ENCODE measurements at places on chromosomes 3 and 15.

DNA sequence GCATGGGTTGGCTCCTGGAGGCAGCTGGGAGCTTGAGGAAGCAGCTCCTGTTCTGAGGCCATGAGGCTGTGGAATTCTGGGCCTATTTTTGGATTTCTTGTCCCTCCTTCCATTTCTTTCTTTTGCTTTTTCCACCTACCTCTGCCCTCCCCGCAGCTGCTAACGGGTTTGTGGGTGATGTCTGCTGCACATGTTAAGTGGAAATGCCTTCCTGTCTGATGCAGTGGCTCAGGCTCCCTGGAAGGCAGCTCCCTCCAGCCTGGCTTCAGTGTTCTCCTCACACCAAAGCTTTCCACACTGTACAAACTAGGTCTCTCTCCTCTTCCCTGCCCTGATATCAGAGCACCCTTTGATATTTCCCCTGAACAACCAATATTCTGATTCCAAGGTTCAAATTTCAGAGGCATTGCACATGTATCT is 33.8 kb upstream of the ESYT3 start:
- no peak for DNase-seq

DNA sequence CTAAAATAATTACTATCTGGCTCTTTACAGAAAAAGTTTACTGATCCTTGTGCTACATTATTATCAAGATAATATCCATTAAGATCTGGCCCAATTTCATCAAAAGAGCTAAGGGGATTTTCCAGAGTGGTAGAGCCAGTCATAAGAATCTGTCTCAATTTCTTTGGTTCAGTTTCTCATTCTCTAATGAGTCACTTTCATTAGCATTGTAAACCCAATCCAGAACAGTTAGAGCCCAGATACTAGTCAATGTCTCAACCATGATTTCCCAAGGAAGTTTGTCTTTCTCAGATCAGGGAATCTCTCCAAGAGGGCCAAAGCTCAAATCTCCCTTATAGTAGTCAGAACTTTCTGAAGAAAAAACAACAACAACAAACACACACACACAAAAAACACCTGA is 131.1 kb upstream of the PPP2R3A start:
- DNase-seq = no peak

GRCh38 chr3:2771193-2771592 is 339.0 kb downstream of the IL5RA start:
- DNase-seq = no peak

GRCh38 chr15:101498076-101498716 is 8.7 kb upstream of the PCSK6 start:
- no peak for DNase-seq

DNA sequence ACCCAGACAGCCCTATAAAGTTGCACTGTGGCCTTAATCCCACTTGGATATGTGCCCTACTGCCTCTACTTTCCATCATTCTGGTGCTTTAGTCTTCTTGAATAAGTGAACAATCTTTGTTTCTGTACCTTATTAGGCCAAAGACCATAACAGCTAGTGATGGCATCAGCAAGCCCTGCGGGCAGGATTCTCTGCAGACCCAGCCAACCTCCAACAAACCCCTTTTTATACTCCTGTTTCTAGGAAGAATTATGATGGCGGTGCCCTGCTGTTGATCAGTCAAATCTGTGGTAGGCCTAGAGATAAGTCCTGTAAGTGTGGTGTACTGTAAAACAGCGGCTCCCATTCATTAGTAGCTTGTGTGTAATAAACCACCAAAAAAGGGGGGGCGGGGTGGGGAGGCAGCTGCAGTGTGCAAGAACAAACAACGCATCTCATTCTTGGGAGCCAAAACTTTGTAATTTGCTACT is 40.5 kb downstream of the SOX2 start:
- DNase-seq = no peak

DNA sequence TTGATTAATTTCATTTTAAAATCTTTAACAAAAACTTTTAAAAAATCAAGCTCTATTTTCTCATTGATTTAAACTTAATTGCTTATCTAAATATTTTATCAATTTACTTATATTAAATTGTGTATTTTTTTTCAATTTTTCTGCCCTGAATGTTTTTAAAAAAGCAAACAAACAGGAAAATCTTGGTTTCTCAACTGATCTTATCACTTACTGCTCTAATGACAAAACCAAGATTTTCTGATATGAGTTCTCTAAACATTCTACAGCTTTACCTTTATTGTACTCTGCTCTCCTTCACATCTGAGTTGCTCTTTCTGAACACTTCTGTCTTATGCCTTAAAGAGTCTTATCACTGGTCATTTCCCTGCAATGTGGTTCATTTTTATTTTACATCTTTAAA is 587.8 kb upstream of the BCHE start:
- DNase-seq = no peak

- no peak for DNase-seq
These were observed 50.3 kb downstream of the EMC4 start for GRCh38 chr15:34275154-34275553.

DNA sequence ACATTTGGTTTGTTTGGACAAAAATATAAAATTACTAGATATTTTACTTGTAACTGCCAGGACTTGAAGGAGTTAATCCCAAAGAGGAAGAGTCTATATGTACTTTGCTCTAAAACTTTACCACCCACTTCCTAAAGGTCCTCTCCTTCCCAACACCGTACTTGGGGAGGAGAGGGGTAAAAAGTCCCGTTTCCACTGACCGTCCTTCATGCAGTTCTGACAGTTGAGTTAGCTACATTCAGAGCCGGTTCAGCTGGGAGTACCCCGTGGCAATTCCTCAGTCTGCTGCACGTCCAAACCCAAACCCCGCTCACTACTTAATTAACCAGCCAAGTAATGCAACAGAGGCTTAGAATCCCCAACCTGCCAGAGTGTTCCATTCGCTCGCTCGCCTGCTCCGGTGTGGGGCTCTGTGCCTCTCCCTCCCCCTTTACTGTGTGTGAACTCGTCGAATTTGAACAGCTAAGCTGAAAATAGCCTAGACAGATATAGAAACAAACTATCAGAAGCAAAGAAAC is 519.7 kb downstream of the FOXP1 start:
- no peak for DNase-seq

- DNase-seq = peak; percentile 91
These were observed at the start of gene MTFMT for GRCh38 chr15:65028921-65029735. MTFMT (minus strand) TSS chr15:65029639; CDS start chr15:65029613, 26 bp downstream.

DNA sequence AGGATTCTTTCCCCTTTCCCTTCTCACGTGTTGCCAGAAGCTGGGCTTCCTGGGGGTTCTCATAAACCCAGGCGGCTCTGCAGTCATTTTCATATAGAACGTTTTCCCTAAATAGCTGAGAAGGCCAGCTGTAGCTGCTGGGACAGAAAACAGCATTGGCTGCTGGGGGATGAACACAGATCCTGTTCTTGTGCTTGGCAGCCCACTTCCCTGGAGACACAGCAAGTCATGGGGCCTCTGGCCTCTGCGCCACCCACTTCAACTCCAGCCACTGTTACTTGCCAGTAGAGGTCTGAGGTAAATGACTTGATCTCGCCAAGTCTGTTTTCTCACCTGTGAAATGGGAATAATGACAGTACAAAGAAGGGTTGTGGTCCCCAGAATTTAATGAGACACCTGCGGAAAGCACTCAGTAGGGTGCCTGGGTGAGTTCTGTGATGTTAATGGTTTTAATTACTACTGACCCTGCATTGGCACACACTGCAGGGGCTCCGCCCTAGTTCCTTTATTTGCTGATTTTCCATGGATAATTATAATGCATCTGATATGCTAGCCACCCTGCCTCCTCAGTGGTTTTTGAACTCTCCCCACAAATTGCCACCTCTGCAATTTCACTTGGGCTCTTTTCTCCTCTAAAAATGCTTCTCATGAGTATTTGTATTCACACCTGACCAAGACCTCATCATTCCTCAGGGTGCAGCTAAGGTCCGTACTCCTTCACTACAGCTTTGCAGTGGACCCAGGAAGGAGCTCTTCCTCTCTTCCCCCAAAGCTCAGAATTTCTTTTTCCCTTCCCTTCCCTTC is 274.7 kb downstream of the RPLP1 start:
- DNase-seq = no peak

GRCh38 chr3:135368316-135368715 is 573.3 kb downstream of the EPHB1 start:
- DNase-seq = no peak

DNA sequence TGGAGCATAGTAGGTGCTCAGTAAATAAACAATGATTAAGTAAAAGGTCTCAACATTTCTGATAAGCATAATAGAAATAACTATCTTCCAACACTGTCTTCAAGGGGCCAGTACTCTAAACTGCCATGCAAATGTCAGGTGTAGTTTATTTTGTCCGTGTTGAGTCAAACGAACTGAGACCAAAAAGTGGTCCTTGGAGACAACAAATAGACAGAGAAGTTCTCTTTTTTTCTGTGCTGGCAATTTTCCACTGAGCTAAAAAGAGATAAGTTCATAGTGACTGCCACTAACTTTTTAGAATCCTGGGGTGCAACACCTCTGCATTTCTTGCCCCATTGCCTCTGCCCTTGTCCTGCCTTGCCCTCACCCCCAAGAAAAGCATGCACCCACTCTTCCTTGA is 14.7 kb upstream of the MBNL1 start:
- DNase-seq = no peak

GRCh38 chr15:68348081-68348480 is 70.5 kb downstream of the FEM1B start:
- DNase-seq = peak; percentile 8

GRCh38 chr3:39290255-39290654 is 10.4 kb upstream of the CX3CR1 start:
- DNase-seq = no peak

GRCh38 chr3:173913397-173913796 is 515.9 kb downstream of the NLGN1 start:
- no peak for DNase-seq

- no peak for DNase-seq
These were observed 87.0 kb downstream of the FOXB1 start for GRCh38 chr15:60091157-60091556.

DNA sequence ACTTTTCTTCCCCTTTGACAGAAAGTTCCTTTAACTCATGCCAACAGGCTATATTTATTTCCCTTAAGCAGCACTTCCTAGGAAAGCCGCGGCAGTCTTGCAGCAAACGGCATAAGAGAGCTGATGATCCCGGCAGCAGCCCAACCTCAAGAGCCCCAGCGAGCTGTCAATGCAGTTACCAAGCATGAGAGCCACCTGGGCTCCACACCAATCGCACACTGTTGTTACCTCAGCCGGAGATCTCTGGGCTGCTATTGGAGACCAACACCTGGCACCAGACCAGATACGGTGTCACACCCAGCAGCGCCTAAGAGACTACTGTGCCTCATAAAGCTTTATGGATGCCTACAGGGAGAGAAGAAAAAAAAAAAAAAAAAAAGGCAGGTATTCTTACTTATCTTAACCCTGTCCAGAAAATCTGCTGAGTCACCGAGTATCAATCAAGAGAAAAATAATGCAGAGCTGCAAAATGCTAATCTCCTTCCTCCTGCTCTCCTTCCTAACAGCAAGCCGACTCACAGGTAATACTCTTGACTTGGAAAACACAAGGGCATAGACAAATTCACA is 11.7 kb downstream of the ABCC5 start:
- DNase-seq = no peak

GRCh38 chr3:126503701-126504100 is 13.9 kb downstream of the UROC1 start:
- no peak for DNase-seq

- no peak for DNase-seq
These were observed 11.9 kb downstream of the DNAJA4 start for GRCh38 chr15:78276064-78276943.

Measured in stimulated activated CD8-positive, alpha-beta memory T cell treated with anti-CD3 and anti-CD28 coated beads, Interleukin-4, amount 100 ng/mL, for 4 hours (primary cell).